Stimulated activated CD8-positive, alpha-beta memory T cell treated with anti-CD3 and anti-CD28 coated beads, Interleukin-2, amount 100 ng/mL, for 1 hour (primary cell): ENCODE measurements at places on chromosomes 7 and 10.

DNA sequence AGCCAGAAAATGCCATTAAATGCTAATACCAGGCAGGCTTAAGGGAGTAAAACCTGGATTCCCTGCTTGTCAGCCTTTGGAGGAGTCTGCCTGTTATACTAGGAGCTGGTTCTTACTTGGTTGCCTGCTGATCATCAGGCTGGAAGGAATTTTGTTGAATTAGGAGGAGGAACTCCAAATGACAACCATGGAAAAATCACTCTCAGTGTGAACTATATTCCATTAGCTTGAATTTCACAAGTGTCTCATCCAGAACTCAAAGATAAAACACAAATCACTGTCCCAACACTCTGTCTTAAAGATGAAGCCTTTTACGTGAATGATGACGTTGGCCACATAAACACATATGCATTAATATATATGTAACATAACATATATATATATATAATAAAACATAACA, 238.9 kb upstream of the PLXDC2 start:
- no peak for DNase-seq

GRCh38 chr10:58642916-58643428, 130.3 kb downstream of the BICC1 start:
- DNase-seq = no peak

DNA sequence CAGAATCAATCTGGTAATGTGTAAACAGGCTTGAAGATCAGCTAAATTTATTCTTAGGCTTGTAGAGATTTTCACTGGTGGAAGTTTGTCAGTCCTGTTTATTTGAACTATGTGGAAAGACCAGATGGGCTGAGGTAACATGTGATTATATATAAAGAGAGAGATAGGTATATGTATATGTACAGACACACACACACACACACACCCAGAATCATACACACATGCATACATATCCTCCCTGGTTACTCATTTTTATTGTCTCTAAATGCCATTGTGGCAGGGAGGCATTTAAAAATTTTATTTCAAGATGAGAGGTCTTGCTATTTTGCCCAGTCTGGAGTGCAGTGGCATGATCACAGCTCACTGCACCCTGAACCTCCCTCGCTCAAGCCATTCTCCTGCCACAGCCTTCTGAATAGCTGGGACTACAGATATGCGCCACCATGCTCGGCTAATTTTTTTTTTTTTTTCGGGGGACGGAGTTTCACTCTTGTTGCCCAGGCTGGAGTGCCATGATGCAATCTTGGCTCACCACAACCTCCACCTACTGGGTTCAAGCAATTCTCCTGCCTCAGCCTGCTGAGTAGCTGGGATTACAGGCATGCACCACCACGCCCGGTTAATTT, 78.1 kb upstream of the CYTH3 start:
- DNase-seq = no peak

- no peak for DNase-seq
Observed at GRCh38 chr10:81953420-81953819, 78.4 kb downstream of the NRG3 start.

GRCh38 chr10:104254493-104255310, at the start of gene GSTO1:
Gene GSTO1 (plus strand): TSS chr10:104254892. CDS start chr10:104254929, 37 bp downstream.
- DNase-seq = no peak

GRCh38 chr10:123636598-123637325, 29.4 kb upstream of the GPR26 start:
- no peak for DNase-seq

DNA sequence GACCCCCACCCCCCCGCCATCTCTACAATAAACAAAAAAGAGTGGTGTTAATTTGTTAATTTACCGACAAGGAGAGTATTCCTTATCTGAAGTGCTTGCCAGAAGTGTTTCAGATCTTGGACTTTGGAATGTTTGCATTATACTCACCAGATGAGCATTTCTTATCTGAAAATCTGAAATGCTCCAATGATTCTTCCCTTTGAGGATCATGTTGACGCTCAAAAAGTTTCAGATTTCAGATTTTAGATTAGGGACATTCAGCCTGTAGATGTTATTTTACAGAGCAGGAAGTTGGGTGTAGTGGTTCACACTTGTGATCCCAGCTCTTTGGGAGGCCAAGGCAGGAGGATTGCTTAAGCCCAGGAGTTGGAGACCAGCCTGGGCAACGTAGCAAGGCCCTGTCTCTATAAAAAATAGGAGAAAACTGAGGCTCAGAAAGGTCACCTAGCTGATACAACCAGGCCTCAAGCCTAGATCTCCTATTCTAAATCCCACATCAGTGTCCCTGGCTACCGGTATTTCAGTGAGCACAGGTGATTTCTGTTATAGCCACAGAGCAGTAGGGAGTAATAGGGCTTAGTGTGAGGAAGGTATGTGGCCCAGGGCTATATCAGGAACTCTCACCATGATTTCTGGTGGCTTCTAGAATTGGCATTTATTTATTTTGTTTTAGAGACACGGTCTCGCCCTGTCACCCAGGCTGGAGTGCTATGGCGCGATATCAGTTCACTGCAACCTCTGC, 35.4 kb downstream of the TMEM120A start:
- no peak for DNase-seq

DNA sequence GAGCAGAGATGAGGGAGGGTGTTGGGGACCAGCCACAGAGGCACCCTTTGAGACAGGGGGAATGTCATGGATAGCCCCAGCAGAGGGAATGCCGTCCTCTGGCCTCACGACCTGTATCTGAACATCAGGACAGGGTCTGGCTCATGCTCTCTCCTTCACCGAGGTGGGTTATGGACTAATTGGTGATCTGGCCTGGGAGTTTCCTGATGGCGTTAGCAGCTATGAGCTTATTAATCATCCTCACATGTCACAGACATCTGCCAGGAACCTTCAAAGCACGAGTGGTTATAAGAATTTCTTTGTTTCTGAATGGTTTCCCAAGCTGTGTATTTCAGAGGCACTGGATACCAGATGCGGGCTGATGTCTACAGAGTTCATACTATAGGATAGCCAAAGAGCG, 6.9 kb downstream of the CPA4 start:
- DNase-seq = no peak

- no peak for DNase-seq
Observed at GRCh38 chr7:135665042-135665441, 2.7 kb downstream of the STMP1 start.

GRCh38 chr10:129850790-129851189, 113.3 kb downstream of the EBF3 start:
- DNase-seq = no peak

DNA sequence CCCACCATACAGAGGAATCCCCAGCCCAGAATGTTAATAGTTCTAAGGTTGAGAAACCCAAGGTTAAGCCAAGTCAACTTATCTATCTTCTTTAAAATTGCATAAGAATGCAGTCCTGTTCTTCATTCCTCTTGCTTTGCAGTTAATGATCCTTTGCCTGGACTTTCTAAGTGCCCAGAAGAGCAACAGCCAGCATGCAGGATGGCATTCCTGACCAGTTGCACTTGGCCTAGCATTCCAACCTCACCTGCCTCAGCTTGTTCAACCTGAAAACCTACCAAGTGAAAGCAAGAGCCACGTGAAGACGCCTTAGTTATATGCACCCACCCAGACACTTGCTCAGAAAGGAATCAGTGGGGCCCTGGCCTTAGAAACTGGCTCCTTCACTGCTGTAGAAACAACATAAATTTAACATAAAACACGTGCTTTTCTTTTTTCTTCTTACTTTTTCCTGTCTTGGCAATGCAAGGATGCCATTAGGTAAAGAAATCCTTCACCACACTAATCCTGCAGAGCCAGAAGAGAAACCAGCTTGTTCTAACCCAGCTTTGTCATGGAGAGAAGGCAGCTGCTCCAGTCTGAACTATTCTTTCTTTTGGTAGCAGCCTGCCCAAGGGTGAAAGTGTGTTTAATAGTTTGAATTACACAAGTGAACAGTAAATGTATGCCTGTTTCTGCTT, 25.0 kb downstream of the EGFR start:
- no peak for DNase-seq

DNA sequence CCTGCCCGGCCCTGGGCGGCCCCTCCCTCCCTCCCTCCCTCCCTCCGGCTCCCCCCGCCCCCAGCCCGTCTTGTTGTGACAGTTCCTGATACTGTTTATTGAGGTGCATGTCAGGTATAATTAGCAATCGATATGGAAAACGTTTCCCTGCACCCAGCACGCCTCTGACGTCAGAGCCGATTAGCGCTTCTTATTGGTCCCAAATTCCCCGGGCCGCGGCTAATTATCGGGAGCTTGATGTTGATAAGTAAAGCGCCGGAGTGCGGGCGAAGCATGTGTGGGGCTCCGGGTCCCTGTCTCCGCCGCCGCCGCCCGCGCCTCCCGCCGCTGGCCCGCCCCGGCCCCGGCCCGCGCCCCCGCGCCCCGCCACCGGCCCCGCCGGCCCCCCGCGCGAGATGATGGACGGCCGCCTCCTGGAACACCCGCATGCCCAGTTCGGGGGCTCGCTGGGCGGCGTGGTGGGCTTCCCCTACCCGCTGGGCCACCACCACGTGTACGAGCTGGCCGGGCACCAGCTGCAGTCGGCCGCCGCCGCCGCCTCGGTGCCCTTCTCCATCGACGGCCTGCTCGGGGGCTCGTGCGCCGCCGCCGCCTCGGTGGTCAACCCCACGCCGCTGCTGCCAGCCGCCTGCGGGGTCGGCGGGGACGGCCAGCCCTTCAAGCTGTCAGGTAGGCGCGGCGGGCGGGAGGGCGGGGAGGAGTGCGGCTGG, at the start of gene UNCX:
Gene UNCX (plus strand): TSS at position 250 of the 710 bp plus-strand sequence. CDS start 146 bp downstream, at position 396.
- DNase-seq = no peak

GRCh38 chr10:3926675-3927525, 141.9 kb upstream of the KLF6 start:
- no peak for DNase-seq

GRCh38 chr10:96395931-96396877, 37.4 kb upstream of the OPALIN start:
- peak; percentile 31 for DNase-seq

- DNase-seq = no peak
Observed at GRCh38 chr10:119812684-119813083, 60.0 kb downstream of the MCMBP start.

DNA sequence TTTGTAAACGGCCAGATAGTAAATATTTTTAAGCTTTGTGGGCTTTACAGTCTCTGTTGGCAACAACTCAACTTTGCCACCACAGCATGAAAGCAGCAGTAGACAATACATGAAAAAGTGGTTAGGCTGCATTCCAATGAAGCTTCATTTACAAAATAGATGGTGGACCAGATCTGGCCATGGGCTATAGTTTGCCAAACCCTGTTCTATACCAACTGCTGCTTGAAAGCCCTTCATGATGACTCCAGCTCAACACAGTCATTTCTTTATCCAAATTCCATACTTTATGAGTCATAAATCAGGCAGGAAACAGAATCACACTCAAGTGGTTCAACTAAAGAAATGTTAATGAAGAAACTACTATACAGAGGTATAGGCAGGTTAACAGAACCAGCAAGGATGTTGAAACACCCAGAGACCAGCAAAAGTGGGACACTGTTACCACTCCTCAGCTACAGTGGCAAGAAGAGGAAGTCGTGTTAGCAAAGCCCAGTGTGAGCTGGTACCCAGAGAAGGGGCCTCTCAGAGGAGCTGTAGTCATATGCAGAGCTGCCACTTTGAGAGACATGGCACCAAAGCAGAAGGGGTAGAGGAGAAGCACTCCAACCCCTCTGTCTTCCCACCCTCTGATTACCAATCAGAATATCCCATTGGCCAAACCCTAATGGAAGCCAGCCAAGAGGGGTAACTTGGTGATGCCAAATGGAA, 72.5 kb downstream of the PRLHR start:
- DNase-seq = no peak

DNA sequence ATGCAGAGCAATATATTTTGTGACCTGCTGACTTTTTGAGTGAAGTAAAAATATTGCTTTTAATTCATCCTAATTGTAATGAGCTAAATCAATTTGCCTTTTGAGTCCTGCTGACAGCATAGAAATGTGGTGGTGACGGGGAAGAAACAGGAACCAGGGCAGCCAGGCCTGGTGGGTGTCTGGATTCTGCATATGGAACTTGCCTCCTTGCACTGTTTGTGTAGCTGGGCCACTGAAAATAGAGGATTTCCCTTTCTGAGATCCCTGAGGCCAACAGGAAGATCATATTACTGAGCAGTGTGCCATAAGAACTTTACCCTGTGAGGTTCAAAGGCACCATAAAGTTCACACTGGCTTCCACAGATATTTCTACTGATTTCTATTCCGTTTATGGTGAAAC, 488.4 kb upstream of the AKR1E2 start:
- DNase-seq = no peak

DNA sequence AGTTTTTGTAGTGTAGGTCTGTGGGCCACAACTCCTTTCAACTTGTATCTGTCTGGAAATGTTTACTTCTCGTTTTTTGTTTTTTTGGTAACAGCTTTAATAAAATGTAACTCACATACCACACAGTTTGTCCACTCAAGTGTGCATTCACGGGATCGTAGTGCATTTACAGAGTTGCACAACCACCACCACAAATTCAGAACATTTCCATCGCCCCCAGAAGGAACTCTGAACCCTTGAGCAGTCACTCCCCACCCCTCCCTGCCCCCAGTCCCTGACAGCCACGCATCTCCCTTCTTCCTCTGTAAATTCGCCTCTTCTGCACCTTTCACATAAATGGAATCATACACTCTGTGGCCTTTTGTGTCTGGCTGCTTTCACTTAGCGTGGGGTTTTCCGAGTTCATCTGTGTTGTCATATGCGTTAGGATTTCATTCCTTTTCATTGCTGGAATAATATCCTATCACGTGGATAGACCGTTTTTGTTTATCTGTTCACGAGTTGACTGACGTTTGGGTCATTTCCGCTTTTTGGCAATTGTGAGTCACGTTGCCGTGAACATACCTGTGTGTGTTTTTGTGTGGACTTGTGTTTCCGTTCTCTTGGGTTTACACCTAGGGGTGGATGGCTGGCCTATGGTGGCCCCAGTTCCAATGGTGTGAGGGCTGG, 10.3 kb downstream of the JAKMIP3 start:
- no peak for DNase-seq

DNA sequence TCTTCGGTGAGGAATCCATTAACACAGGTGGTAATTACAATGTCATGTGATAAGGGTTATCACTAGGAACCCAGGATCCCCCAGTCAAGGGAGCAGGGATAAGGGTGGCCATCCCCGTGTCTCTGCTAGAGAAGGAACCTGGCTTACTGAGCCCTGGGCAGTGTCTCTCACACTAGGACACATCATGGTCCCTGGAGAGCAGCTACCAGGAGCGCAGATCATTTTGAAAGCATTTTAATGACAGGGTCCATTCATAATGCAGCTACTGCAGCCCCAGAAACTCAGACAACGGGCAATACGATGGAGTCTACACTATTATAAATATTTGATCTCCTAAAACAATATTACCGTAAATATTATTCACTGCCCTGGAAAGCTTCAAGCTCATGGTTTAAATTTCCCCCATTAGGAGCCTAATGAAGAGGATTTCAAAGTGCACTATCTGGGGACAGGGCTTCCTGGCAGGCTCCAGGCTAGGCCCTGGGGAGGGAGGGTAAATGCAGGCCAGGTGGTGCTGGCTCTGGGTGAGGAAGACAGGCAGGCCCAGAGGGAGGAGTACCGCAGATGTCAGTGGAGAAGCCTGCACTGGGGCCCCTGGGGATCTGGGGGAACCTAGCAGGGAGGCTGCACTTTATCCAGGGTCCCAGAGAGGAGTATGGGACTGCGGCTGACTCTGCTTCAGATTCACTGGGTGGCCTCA, 52.6 kb upstream of the LOXL4 start:
- no peak for DNase-seq
